CD8-positive, alpha-beta T cell (primary cell): ENCODE measurements at places on chromosomes 16 and 17.
A peak's percentile ranks its signal among the peaks of the same experiment; 100 is the strongest.

GRCh38 chr16:70635336-70636016 lies 10.9 kb upstream of the IL34 start:
- no peak for DNase-seq

- DNase-seq, result no peak
These were observed 20.0 kb downstream of the KSR1 start for GRCh38 chr17:27475981-27476895.

DNA sequence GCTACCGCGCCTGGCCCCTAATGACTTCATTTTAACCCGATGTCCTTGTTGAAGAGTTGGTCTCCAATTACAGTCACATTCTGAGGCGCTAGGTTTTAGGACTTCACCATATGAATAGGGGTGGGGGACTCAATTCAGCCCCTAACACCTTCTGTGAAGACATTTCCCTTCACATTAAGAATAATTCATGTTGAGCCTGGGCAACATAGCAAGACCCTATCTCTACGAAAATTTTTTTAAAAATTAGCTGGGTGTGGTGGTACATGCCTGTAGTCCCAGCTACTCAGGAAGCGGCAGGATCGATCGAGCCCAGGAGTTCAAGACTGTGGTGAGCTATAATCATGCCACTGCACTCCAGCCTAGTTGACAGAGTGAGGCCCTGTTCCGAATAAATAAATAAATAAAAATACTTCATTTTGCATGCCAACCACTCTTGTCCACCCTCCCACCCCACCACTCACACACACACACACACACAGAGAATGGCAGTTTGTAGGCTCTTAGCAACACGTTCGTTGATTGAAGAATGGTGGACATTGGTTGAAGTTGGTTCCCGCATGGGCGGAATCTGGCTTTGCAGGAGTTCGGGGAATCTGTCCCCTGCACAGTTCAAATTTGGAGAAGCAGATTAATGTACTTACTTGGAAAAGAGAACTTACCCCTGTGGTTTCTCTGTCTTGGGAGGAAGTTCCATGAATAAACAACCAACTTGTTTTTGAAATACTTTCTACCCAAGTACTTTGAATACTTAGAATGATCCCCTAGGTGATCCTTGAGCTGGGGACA lies 27.8 kb upstream of the TVP23A start:
- DNase-seq, result no peak

- no peak for DNase-seq
These were observed 33.9 kb downstream of the BAHCC1 start for GRCh38 chr17:81428948-81429774.

DNA sequence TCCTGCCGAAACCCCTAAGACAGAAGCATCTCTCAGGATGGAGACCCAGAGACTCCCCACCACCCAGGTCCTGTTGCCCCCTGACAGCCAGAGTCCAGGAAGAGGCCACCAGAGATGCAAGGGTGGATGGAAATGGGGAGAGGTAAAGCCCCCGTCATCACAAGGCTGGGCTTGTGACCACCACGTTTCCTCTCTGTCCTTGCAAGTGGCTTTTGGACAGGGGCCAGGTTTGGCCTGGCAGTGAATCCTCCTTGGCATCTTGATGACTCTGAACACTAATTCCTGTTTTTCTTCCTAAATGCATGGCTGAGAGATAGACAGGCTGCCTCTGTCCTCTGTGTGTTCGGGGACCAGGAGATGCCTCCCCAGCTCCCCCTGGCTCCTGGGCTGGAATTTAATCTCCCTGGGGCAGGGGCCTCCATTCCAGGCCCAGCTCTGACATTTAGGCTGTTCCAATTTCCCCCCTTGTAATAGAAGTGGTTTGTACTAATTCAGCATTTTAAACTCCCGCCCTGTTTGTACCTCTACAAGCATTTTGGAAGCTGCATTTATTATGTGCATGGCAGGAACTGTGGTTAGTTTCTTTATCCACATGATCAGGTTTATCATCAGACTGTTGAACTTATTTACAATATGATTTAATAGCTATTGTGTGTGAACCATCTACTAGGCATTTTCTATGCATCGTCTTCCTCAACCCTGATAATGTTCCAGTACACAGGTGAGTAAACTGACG lies 116.1 kb upstream of the IRX6 start:
- no peak for DNase-seq

DNA sequence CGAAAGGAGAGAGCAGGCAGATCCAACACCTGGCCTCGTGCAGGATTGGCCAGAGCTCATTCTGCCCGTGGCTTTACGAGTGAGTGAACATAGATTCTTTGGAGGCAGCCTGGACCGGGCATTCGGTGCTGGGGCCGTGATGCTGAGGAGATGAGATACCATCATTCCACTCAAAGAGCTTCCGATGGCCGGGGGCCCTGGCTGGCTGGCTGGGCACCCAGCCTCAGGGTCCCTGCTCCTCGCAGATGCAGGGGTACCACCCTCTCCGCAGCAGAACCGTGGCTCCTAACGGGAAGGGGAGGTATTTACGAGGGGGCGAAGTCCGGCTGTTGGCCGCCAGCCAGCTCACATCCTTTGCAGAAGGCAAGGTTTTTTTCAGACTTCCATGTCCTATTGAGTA lies 66.1 kb upstream of the FOXF1 start:
- no peak for DNase-seq

- no peak for DNase-seq
These were observed 20.4 kb upstream of the XYLT1 start for GRCh38 chr16:17491140-17491662.

DNA sequence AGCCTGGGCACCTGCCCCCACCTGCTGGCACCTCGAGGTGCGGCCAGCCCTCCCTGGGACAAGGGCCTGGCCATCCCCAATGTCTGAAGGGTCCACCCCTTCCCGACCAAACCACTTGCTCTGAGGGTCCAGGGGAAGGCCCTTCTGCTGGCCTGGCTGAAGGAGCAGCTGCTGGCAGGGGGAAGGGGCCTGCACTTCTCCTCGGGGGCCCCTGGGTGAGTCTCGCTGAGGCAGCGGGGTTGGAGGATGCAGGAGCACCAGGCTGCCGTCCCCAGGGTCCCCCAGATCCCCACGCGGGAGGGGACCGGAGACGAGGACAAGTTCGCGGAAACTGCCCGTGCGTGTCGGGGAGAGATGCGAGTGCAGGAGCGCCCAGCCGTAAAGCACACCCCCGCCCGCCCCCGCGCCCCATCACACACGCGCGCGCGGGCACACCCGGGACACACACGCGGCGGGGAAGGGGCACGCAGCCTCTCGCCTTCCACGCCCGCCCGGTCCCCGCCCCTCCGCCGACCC lies 725 bp upstream of the CACNA1H start:
- DNase-seq, result peak; percentile 68

DNA sequence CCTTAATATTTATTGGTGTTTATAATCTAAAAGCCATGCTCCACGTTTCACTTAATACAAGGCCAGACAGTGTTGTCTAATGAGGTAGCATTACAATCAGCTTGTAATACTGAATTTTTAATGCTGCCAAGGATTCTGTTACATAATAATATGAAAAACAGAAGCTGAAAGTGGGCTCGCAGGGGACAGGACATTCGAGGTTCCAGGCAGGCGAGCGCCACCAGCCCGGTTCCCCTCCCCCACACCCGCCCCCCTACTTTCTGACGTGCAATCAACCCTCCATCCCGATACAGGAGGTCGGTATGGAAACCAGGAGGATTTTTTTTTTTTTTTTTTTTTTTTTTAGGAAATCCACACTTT lies 6.2 kb upstream of the ZFHX3 start:
- DNase-seq, result no peak

GRCh38 chr16:177981-178667 lies 1.6 kb downstream of the HBA1 start:
- no peak for DNase-seq

GRCh38 chr16:59192551-59193199 lies 458.6 kb upstream of the GOT2 start:
- no peak for DNase-seq

GRCh38 chr17:28047806-28048205 lies 5.3 kb downstream of the NLK start:
- no peak for DNase-seq

DNA sequence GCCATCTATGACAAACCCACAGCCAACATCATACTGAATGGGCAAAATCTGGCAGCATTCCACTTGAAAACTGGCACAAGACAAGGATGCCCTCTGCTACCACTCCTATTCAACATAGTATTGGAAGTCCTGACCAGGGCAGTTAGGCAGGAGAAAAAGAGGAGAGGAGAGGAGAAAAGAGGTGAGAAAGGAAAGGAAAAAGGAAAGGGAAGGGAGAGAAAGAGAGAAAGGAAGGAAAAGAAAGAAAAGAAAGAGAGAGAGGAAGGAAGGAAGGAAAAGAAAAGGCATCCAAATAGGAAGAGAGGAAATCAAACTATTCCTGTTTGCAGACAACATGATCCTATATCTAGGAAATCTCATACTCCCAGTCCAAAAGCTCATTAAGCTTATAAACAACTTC lies 11.5 kb downstream of the STX8 start:
- no peak for DNase-seq

DNA sequence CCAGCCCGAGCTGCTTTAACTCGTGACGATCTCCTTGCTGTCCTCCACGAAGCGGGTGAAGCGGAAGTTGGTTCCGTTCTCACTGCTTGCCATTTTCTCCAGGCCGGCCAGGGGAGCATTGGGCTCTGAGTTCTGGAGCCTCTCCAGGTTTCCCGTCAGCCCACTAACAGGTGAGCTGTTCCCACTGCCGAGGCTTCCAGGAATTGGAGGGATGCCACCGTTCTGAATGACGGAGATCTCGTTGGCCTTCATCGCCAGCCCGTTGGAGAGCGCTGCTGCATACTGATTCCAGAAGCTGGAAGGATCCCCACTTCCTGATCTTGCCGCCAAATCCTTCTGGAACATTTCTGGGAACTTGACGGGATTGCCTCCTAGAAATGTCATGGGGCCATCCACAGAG lies 14.0 kb downstream of the SALL1 start:
- DNase-seq, result no peak

GRCh38 chr16:66414891-66415290 lies 12.2 kb upstream of the BEAN1 start:
- no peak for DNase-seq

DNA sequence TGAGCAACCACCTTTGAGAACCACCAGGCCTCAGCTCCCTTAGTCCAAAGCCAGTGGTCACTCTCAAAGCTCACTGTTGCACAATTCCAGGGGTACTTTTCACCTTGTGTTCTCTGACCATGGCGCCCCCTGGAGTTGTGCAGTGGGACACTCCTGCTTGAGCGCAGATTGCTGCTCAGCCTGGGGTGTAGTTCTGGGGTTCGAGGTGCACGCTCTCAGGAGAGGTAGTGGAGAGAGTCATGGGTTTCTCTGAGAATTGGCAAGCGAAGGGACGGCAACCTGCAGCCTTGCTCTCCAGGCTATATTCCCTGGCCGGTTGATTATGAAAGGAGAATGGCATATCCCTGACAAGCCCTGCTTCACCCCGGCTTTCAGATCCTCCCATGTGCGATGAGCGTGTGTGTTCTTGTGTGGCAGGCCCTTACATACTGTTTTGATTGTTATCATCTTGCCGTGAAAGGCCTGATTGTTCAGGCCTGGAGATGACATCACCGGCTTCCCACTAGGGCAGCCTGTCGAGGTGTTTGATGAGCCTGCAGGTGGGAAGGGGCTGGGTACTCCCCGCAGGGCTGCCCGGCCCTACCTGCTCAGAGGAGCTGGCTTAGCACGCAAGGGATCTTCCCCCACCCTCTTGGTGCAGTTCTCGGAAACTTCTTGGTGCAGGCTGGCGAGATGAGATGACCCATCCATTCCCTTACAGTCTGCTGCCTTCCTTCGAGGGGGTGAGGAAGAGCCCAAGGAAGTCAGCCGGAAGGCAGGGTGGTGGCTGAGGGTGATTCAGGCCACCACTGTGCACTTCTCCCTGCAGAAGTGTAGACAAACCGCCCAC lies 431.2 kb downstream of the SLC39A11 start:
- DNase-seq, result no peak

DNA sequence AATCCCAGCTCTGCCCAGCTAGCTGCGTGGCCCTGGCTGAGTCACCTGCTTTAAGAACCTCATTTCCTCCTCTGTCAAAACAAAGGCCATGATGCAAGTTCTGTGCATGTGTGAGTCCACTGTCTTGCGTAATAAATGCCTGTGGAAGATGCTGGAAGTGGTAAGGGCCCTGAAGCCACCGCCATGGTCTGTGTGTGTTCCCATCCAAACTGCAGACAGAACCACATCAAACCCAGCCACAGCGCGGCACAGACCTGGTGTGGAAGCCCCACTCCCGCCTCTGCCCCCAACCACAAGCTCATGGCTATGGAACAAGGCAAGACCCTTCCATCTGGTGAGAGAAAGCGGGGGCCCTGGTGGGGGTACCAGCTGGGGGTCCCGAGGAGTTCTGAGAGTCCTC lies 26.0 kb downstream of the NECAB2 start:
- DNase-seq, result no peak

- DNase-seq, result no peak
These were observed 6.2 kb downstream of the MPP2 start for GRCh38 chr17:43900858-43901754.

- no peak for DNase-seq
These were observed 40.7 kb upstream of the ZKSCAN2 start for GRCh38 chr16:25298165-25298872.

- DNase-seq, result peak; percentile 55
These were observed 15.9 kb upstream of the FBXO47 start for GRCh38 chr17:38982858-38983746.

- DNase-seq, result no peak
These were observed 8.7 kb downstream of the CORO7 start for GRCh38 chr16:4407543-4408322.

DNA sequence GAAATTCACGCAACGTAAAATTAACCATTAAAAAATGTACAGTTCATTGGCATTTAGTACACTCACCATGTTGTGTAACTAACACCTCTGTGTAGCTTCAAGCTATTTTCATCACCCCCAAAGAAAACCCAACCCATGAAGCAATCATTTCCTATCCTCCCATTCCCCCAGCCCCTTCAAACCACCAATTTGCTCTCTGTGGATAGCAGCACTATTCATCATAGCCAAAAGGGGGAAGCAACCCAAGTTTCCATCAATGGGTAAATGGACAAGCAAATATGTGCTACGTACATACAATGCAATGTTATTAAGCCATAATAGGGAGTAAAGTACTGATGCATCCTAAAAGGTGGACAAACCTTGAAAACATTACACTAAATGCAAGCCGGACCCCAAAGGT lies 10.9 kb upstream of the KRT222 start:
- no peak for DNase-seq

DNA sequence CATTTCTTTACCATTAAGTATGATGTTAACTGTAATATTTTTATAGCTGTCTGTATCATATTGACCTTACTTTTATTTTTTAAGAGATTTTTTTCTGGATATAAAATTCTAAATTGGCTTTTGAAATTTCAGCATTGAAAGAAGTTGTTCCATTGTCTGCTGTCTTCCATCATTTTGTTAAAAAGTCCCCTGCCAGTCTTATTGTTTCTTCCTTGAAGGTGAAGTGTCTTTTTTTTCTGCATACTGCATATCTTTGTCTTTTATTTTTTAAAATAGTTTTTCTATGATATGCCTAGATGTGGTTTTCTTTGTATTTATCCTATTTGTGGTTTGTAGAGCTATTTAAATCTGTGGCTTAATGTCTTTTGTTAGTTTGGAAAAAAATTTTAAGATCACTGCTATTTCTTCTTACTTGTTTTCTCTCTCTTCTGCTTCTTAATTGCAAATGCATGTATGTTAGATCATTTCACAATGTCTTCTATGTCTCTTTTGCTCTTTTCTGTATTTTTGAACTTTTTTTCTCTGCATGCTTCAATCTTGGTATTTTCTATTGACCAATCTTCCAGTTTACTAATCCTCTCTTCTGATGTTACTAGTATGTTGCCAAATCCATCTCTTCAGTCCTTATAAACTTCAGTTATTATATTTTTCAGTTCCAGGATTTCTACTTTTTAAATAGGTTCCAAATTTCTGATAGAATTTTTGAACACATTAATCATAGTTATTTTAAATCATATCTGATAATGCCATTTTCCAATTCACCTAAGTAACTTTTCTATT lies 20.2 kb downstream of the IL21R start:
- DNase-seq, result no peak

- no peak for DNase-seq
These were observed 2285.8 kb downstream of the TP53TG3F start for GRCh38 chr16:35745191-35745590.
